ENCODE measurements at places on chromosomes 13 and 19.
A peak's percentile ranks its signal among the peaks of the same experiment; 100 is the strongest.

DNA sequence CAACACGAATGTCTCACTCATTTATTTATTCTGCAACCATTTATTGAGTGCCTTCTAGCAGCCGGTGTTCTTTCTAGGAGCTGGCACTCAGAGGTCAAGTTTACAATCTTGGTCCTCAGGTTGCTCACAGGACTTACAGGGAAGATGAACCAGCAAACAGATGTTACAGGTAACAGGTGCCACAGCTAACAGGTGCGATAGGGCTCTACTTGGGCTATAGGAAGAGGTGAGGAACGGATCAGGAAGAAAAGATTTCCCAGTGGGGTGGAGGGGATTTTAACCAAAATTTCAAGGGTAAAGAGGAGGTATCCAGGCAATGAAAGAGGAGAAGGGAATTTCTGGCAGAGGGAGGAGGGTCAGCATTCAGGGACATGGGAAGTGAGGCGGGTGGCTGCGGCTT is 87.3 kb upstream of the FARP1 start:
- DNase-seq: no peak

DNA sequence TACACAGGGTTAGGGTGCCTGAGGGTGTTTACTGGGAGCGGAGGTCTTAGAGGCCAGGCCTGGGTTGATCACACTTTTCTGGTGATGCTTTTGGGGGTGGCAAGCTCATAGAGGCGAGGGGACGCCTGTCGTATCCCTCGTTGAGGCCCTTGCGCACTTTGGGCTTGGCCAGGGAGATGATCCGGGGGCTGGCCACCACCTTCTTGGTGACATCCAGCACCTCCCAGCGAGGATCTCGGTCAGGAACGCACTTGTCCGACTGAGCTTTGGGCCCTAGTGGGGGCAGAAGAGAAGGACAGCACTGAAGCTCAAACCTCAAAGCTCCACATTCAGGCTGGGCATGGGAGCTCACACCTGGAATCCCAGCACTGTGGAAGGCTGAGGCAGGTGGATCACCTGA is 17.6 kb upstream of the MIER2 start:
- DNase-seq: no peak

GRCh38 chr13:32911506-32911905 is 104.7 kb upstream of the KL start:
- no peak for DNase-seq

DNA sequence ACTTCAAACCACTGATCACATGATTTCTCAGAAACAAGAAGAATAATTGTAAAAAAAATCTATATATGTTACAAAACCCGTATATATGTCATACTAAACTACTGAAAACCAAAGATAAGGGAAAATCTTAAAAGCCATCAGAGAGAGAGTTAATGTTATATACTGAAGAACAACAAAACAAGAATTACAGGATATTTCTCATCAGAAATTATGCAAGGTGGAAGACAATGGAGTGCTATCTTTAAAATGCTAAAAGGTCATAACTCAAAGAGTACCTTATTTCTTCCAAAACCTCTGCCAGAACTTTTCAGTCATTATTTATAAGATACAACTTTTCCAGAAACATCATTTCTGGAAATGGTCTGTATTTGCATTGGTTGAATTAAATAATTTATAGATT is 256.8 kb downstream of the RBM26 start:
- no peak for DNase-seq

DNA sequence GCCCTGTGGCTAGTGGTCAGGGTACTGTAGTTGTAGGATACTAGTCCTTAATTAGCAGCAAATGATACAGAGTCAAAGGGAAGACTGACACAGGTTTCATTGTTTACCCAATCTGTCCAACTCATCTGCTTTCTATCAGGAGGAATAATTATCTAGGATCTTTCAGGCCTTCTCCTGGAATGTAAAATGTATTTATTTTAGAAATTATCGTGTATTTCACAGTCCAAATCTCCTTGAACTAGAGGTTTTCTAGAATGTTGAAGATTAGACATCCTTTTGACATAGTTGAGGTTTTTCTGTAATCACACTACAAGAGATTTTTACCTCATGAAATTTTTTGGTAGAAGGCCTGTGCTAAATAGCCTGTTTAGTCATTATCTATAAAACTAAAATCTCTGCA is 1694.8 kb upstream of the PCDH20 start:
- no peak for DNase-seq

DNA sequence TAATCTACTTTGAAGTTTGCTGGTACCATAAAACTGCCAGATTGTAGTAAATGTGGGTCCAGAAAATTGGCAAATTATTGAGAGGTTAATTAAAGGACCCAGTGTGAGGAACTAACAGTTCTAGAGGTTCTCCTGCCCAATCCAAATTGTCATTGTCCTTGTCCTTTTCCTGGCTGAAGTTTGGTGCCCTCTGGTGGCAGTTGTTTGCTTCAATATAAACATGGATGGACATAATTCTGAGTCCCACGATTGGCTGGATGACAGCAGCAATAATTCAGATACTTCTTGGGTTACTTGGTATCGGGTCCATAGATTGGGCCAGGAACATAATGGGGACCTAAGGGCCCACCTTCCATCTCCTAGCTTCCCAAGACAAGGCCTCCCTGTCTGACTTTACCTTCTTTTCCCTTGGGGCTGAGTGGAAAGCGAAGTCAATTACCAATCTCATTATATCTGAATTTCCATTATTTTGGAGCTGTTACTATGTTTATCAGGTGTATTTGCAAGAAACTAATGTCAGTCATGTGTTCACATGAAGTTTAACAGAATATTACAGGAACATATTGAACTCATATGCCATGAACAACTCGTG is 33.8 kb upstream of the GARRE1 start:
- DNase-seq: peak; percentile 26

DNA sequence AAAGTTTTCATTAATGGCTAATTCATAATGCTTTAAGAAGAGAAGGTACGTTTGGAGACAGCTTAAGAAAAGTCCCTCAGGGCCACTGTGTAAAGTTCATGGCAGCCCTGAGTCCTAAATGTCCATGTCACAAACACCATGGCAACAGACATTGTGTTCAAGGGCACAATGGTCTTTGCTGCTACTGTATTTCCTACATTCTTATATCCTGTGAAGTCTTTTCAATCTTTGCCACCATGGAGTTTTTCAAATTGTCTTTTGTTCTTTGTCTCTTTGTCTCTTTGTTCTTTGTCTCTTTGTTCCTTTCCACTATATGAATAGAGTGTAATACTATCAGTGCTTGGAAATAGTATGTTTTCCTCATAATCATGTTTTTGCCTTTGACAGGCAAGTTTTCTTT is 178.8 kb downstream of the VWA8 start:
- no peak for DNase-seq

- DNase-seq: no peak
Observed at GRCh38 chr19:35901854-35902661, at the start of gene HCST. Gene HCST (plus strand): TSS chr19:35902529. CDS start chr19:35902594, 65 bp downstream.

GRCh38 chr13:24627090-24627714 is 53.0 kb upstream of the ATP12A start:
- no peak for DNase-seq

- no peak for DNase-seq
Observed at GRCh38 chr13:33206425-33206824, 79.1 kb downstream of the STARD13 start.

DNA sequence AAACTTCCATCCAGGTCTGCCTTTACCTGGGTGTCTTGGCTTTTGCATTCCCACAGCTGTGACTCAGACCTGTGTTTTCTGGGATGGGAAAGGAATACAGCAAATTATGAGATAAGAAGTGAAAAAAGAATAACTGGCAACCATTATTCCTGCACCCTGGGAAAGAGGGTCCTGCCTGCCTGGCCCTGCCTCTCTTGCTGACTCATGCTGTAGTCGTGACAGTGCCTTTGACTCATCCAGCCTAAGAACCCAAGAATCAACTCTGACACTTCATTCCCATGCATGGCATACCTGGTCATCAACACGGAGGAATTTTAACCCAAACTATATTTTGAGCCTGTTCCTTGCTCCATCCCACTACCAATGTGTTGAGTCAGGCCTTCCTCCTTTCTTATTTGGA is 185.4 kb upstream of the SERP2 start:
- no peak for DNase-seq

DNA sequence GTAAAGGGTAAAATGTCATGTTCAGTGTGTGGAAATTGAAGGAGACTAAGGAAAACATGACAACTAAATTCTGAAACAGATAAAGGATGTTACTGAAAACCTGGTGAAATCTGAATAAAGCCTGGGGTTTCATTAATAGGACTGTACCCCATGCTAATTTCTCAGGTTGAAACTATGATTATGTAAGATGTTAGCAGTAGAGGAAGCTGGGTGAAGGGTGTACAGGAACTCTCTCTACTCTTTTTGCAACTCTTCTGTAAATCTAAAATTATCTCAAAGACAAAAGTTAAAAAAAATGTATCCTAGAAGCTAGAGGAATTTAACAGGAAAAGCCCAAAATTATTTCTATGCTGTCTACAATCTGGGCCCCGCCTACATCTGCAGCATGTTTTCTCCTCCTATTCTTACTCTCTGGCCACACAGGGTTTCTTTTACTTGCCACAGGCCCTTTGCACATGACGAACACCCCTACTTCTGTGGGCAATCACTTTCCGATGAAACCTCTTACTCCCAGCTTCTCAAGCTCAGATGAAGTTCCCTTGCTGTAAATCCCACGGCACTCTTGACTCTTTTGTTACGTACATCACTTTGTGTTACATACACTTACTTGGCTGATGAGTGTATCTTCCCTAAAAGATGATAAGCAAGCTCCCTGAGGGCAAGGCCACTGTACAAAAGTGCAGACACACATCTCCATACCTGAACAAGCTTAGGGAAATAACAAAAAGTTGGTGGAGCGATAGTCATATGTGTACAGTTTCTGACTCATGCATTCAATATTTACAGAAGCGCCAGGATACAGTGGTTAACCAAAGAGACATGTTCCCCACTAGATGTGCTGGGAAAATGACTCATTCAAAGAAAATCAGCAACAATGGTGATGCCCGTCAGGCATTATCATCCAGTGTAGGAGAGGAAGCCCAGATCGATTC is 32.6 kb downstream of the RUBCNL start:
- DNase-seq: no peak

GRCh38 chr19:57515255-57515654 is 11.9 kb upstream of the ZNF549 start:
- DNase-seq: no peak

DNA sequence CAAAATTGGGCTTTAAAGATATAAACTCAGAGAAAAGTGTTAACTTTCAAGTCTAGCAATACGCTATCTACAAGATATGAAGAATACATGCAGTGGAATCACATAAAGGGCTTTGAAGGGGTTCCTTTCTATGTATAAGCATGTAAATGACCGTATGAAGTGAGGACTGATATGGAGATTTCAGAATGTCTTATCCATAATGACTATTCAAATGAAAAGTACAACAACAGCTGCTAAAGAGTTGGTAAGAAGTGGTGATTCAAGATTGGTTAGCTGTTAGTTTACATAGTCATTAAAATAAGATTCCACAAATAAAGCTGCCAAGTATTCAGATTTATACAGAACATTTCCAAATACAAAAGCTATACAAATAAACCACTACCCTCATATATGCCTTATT is 153.4 kb upstream of the STARD13 start:
- no peak for DNase-seq

DNA sequence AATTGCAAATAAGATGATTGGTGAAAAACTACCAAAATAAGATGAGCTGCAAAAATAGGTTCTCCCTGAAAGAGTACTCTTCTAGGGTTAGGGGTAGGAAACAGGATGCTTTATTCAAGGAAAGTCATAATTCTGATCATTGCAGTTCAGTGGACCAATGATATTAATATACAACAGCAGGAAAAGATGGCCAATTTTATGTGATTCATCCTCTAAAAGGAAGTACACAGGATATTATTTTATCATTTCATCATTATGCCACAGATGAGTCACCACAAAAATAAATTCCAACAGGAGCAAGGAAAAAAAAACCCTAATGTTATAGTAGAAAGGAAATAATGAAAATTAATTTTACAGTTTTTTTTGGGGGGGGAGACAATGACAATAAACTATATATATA is 205.0 kb downstream of the NALCN start:
- DNase-seq: no peak

- no peak for DNase-seq
Observed at GRCh38 chr13:40318366-40318765, 348.1 kb downstream of the FOXO1 start.

DNA sequence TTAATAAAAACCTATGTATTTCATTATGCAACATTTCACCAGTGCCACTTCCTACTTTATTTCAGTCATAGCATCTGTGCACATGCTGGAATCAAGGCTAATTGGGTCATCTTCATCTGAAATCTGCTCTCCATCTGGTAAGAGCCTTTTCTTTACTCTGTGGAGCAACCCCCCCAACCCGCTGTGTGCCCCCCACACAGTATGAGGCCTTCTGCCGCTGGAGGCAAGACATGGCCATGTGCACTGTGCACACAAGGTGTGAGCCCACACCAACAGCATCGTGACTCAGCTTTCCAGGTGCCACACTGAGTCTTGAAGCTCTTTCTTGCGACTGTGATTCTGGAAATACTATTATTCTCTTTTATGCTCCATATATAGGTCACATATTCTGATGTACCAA is 471.0 kb downstream of the TBC1D4 start:
- no peak for DNase-seq

GRCh38 chr13:105083992-105084391 is 1451.5 kb downstream of the EFNB2 start:
- DNase-seq: no peak

DNA sequence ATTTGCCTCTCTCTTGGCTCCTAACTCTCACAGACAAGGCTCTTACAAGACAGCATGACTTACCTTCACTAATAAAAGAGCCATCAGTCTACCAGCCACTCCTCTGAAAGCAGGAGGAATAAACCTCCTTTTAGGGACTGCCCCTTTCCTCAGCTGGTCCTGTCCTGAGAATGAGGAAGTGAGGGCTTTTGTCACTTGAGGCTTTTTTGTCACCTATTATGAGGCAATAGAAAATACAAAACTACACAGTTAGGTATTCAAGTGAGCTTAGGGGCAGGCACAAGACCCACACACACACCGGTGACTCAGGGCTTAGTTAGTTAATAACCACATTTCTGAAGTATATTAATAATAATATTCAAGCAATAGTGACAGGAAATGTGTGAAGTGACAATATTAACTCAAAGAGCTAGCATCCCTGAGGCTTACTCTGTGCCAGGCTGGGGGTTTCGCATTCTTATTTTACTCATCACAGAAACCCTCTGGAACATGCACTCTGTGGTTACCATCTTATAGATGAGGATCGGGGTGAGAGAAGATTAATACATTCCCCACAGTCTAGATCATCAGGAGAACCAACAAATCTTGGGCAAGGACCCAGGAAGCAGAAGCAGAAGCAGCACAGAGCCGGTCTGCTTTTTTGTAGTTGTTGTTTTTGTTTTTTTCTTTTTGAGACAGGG is 379.9 kb downstream of the LIG4 start:
- DNase-seq: no peak

DNA sequence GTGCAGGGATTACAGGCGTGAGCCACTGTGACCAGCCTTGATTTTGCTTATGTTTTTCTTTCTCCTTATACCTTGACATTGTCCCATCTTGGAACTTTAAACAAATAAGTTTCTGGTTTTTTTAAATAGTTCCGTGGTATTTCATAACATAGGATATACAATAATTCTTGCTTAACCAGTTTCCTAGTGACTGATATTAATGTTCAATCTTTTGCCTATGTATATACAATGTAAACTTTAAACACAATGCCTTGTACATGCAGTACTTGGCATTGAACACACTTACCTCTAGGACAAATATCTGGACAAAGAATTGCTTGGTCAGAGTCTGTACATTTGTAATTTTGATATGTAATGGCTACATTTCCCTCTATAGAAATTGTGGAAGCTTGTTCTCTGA is 24.4 kb upstream of the SPACA4 start:
- no peak for DNase-seq

GRCh38 chr19:33391631-33392249 is 18.2 kb downstream of the CEBPG start:
- DNase-seq: no peak

- no peak for DNase-seq
Observed at GRCh38 chr19:14830702-14831101, 4.3 kb downstream of the OR7A5 start.
